ENCODE measurements at places on chromosomes 4 and X. TPM values are rescaled to one million over a fixed set of nuclear protein-coding genes. Genes with fewer than 3 reads are reported as not detected.

GRCh38 chrX:115268421-115268820 lies 21.1 kb upstream of the LUZP4 start:
- DNase-seq, result no peak

DNA sequence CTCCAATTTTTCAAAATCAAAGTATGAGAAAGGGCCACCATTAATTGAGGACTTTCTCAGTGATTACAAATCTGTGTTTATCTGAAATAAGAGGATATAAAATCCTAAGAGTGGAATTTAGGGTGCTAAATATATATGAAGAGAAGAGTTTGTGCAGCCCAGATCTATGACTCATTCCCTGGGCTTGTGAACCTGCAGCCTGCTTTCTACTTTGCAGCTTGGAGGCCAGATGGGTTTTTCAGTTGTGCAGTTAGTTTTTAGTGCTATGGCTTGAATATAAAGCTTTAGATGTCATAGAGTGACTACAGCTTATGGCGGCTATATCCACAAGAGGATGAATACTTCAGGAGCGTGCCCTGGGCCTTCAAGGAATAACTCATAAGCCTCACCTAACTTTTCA lies 1391.1 kb downstream of the FSTL5 start:
- no peak for DNase-seq

GRCh38 chr4:41644915-41645295 lies 103.6 kb downstream of the PHOX2B start:
- no peak for DNase-seq

DNA sequence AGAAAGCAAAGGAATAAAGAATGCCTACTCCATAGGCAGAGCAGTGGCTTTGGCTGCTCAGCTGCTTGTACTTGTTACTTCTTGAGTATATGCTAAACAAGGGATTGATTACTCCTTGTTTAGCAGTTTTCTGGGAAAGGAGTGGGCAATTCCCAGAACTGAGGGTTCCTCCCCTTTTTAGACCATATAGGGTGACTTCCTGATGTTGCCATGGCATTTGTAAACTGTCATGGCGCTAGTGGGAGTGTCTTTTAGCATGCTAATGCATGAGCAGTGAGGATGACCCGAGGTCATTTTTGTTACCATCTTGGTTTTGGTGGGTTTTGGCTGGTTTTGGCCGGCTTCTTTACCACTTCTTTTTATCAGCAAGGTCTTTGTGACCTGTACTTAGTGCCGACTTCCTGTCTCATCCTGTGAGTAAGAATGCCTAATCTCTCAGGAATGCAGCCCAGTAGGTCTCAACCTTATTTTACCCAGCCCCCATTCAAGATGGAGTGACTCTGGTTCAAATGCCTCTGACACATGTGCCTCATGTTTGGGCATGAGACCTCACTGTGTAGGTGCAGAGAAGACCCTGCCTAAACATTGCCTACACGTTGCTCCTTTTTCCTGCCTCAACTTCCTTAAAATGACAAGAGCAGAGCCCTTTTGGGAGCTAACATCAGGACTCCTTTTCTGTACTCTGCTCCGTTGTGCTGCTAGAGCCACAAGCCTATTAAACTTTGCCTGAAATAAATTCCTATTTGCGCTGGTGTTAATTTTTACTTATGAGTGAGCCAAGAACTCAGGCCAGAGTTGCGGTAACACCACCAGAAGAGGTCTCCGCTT lies 21.0 kb upstream of the UBA6 start:
- no peak for DNase-seq

DNA sequence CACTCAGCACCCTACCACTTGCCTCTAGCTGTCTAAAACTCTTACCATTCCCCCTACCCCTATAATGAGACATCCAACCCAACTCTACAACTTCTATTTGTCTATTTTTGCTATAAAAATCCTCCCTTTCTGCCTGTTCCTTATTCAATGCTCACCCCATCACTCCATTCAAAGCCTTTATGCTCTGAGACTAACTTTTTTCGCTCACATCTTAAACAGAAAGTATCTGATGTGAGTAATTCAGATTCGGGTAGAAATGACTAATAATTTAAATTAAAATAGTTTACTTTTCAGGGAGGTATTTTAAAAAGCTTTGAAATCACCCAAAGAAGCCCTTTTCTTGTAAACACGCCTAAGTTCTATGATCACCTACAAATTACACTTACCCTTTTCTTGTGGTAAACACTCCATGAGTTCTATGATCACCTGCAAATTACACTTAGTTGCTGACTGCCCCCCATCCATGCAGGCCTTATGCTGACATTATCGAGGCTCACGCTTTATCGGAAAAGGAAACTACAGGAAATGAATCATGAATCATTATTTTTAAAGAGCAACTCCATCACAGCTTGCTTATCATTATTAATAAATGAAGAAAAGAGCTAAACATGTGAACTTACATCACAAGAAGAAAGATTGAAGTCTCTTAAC lies 168.7 kb upstream of the PPP1R2C start:
- DNase-seq, result no peak

The LRP2BP gene
- total RNA-seq, result 7.6 TPM

The POU3F4 gene
- not detected for total RNA-seq
